ENCODE measurements at places on chromosomes 7 and 10. TPM values are rescaled to one million over a fixed set of nuclear protein-coding genes. Genes with fewer than 3 reads are reported as not detected.

- H3K4me1 ChIP-seq = no peaks in the 10 kb centered on the region
- no peak for DNase-seq
- H3K36me3 ChIP-seq = no peaks in the 10 kb centered on the region
These were observed 6.1 kb downstream of the RAMP3 start for GRCh38 chr7:45163692-45164052.

DNA sequence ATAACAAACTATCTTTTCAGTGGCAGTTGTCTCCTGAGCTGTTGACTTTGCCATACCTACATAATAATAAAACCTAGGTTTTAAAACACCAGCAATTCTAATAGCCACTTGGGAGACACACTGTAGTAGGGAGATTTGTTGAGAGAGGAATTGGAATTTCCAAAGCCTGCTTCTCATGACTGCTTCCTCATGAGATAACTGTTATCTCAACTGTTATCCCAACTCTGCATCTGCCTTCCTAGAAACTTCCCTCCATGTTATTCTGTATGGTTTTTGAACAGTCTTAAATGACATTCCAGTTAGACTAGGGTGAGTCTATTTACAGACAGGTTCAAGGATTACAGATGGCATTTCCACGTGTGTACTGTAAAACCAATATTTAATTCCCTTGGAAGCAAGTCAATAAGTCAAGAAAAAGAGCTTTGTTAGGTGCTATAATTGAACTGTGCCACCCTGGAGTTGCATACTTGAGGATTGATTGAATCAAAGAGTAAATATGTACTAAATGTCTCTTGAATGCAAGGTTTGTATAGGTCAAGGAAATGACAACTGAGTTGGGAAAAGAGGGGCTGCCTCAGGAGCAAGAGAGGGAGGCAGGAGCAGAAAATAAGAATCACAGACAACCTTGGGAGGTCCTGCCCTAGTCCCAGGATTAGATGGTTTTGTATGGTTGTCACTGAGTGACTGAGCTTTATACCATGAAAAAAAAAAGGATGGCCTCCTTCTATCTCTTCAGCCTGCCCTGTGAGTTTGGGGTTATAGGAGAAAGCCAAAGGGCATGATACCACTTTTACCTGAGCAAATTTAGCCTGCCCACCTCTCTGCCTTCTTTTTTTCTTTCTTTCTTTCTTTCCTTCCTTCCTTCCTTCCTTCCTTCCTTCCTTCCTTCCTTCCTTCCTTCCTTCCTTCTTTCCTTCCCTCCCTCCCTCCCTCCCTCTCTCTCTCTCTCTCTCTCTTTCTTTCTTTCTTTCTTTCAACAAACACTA lies 9.9 kb upstream of the TM9SF3 start:
- no peaks in the 10 kb centered on the region for H3K27me3 ChIP-seq
- H3K36me3 ChIP-seq = no peaks in the 10 kb centered on the region
- no peak overlapping the region for H3K4me3 ChIP-seq

DNA sequence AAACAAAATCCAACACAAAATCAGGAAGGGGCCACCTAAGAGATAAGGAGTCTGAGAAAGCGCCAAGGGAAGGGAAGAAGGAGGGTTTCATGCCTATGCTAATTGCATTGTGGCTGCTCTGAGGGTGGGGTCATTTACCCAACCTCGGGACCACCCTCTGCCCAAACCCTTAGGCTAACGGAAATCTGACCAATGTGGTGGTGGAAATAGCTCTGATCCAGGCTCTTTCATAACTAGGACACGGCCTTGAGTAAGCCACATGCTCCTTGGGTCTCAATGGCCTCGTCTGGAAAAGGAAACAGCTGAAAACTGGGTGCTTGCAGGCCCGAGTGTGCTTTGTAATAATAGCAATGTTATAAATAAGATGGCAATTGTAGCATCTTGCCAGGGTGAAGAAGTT lies 14.9 kb upstream of the SRGN start:
- H3K4me3 ChIP-seq = no peak overlapping the region
- no peak for DNase-seq
- H3K4me1 ChIP-seq = no peaks in the 10 kb centered on the region
- no peak overlapping the region for H3K27ac ChIP-seq
- H3K27me3 ChIP-seq = no peaks in the 10 kb centered on the region

The CALHM3 gene
- not detected for total RNA-seq

The OR2A5 gene
- total RNA-seq = not detected

The SNCG gene
- total RNA-seq = 32.4 TPM

DNA sequence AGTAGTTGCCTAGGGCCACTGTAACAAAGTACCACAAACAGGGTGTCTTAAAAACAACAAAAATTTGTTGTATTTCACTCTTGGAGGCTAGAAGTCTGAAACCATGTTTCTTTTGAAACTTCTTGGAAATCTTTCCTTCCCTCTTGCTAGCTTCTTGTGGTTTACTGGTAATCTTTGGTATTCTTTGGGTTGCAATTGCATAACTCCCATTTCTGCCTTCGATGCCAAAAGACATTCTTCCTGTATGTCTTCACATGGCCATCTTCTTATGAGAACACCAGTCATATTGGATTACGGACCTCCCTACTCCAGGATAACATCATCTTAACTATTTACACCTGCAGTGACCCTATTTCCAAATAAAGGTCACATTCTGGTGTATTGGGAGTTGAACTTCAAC lies 357.4 kb downstream of the PPP1R3A start:
- H3K4me1 ChIP-seq = no peaks in the 10 kb centered on the region
- no peak overlapping the region for H3K27ac ChIP-seq
- no peak for DNase-seq

The CFAP46 gene
- 0.32 TPM for total RNA-seq

- DNase-seq = no peak
- no peaks in the 10 kb centered on the region for H3K36me3 ChIP-seq
These were observed 30.1 kb downstream of the AFAP1L2 start for GRCh38 chr10:114374053-114374791.

DNA sequence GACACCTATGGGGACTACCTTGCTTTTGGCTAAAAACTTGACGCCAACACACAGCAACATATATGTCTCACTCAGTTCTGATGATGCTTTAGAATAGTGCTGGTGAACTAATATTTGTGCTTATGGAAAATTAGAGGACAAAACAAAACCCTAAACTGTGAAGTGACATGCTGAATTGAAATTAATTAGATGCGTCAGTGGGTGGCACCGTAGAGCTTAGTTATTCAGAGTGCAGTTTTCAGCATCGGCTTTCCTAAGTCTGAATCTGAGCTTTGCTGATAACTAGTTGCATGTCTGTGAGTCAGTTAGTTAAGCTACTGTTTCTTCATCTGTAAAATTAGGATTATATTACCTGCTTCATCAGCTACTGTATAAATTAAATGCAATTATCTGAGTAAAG lies 245.0 kb upstream of the SORCS1 start:
- H3K36me3 ChIP-seq = no peaks in the 10 kb centered on the region
- H3K4me3 ChIP-seq = no peak overlapping the region
- H3K4me1 ChIP-seq = no peaks in the 10 kb centered on the region
- DNase-seq = no peak
- H3K27ac ChIP-seq = no peak overlapping the region

The WDFY4 gene
- total RNA-seq = 0.87 TPM

GRCh38 chr7:75842836-75843446 lies 29.3 kb upstream of the CCL24 start:
- peak overlapping the region; percentile 18 for H3K4me3 ChIP-seq
- H3K27ac ChIP-seq = peak overlapping the region; percentile 49
- peaks cover 21% of the 10 kb centered on the region for H3K4me1 ChIP-seq
- no peaks in the 10 kb centered on the region for H3K27me3 ChIP-seq
- DNase-seq = no peak

- no peaks in the 10 kb centered on the region for H3K4me1 ChIP-seq
- H3K36me3 ChIP-seq = peaks cover 7% of the 10 kb centered on the region
- H3K4me3 ChIP-seq = no peak overlapping the region
- H3K27ac ChIP-seq = no peak overlapping the region
- no peak for DNase-seq
These were observed 93.1 kb downstream of the COBL start for GRCh38 chr7:51223505-51223904.

- H3K4me1 ChIP-seq = no peaks in the 10 kb centered on the region
- DNase-seq = no peak
- no peaks in the 10 kb centered on the region for H3K36me3 ChIP-seq
- no peak overlapping the region for H3K4me3 ChIP-seq
These were observed 22.5 kb downstream of the TMEM72 start for GRCh38 chr10:44933451-44934321.

GRCh38 chr10:104104926-104105325 lies 17.0 kb upstream of the SFR1 start:
- H3K4me3 ChIP-seq = no peak overlapping the region
- H3K36me3 ChIP-seq = no peaks in the 10 kb centered on the region
- H3K27ac ChIP-seq = no peak overlapping the region
- no peaks in the 10 kb centered on the region for H3K27me3 ChIP-seq
- no peak for DNase-seq

The OPN1SW gene
- not detected for total RNA-seq

The CREM gene
- total RNA-seq = 19.4 TPM

The SP4 gene
- total RNA-seq = 3.2 TPM

The HPSE2 gene
- total RNA-seq = 0.47 TPM

GRCh38 chr10:132137111-132138072 lies 49.4 kb upstream of the DPYSL4 start:
- H3K27me3 ChIP-seq = peaks cover 32% of the 10 kb centered on the region
- H3K27ac ChIP-seq = no peak overlapping the region
- H3K36me3 ChIP-seq = no peaks in the 10 kb centered on the region

- no peaks in the 10 kb centered on the region for H3K36me3 ChIP-seq
- no peak overlapping the region for H3K4me3 ChIP-seq
- H3K27ac ChIP-seq = no peak overlapping the region
These were observed 24.7 kb upstream of the ST8SIA6 start for GRCh38 chr10:17479015-17479615.

The CFAP69 gene
- total RNA-seq = 2.2 TPM
